Tracheal epithelial cell (primary cell): ENCODE measurements at places on chromosomes 11 and 22. TPM values are rescaled to one million over a fixed set of nuclear protein-coding genes. Genes with fewer than 3 reads are reported as not detected.

Gene MAPK8IP1
- total RNA-seq = 0.43 and 1.9 TPM in 2 replicates

Gene CSKMT
- total RNA-seq = 4.3 and 26.0 TPM in 2 replicates

Gene CHRM4
- total RNA-seq = not detected in 2 replicates

Gene OR10D3
- total RNA-seq = not detected in 2 replicates

Gene ACR
- total RNA-seq = not detected in 2 replicates

Gene ROBO4
- 0.43 and 0.72 TPM in 2 replicates for total RNA-seq

Gene CARNS1
- total RNA-seq = 0.24 TPM in 1 of 2 replicates, not detected in the other

Gene TENM4
- total RNA-seq = 14.5 and 27.2 TPM in 2 replicates

Gene SCGB1D4
- total RNA-seq = not detected in 2 replicates

Gene SELENOM
- total RNA-seq = 62.7 and 69.4 TPM in 2 replicates

Gene OR51G2
- total RNA-seq = not detected in 2 replicates

Gene PLA2G3
- 0.24 TPM in 1 of 2 replicates, not detected in the other for total RNA-seq

Gene HOATZ
- total RNA-seq = not detected in 2 replicates

Gene GUCY1A2
- total RNA-seq = under 0.01 TPM in 1 of 2 replicates, not detected in the other

Gene TMPRSS13
- 1.7 and 4.6 TPM in 2 replicates for total RNA-seq

Gene TMEM191C
- total RNA-seq = 1.2 TPM in 1 of 2 replicates, not detected in the other

Gene PDGFD
- under 0.01 and 0.48 TPM in 2 replicates for total RNA-seq

Gene KRTAP5-8
- 0.24 TPM in 1 of 2 replicates, not detected in the other for total RNA-seq

Gene RIMBP3C
- under 0.01 and 0.21 TPM in 2 replicates for total RNA-seq

Gene RNF215
- total RNA-seq = 14.1 and 25.1 TPM in 2 replicates

Gene PGA4
- not detected in 2 replicates for total RNA-seq

Gene NOL12
- total RNA-seq = 20.0 and 35.9 TPM in 2 replicates

Gene OR5T2
- total RNA-seq = not detected in 2 replicates

Gene MRGPRX3
- 2.4 TPM in 1 of 2 replicates, not detected in the other for total RNA-seq

Gene KCNJ4
- not detected in 2 replicates for total RNA-seq

Gene OOSP4A
- total RNA-seq = not detected in 2 replicates

Gene MYEOV
- total RNA-seq = under 0.01 and 4.8 TPM in 2 replicates

Gene KLHL35
- total RNA-seq = 2.4 TPM in 1 of 2 replicates, not detected in the other

Gene MUC5AC
- total RNA-seq = under 0.01 TPM in 1 of 2 replicates, not detected in the other
